NCI-H524 treated with DMSO at 0.1 percent for 48 hours (cell line): ENCODE measurements at places on chromosomes 7 and 10.

- no peak for DNase-seq
These were observed 172.0 kb upstream of the YAE1 start for GRCh38 chr7:39394105-39394680.

GRCh38 chr10:73136627-73137026, 26.4 kb downstream of the NUDT13 start:
- no peak for DNase-seq

DNA sequence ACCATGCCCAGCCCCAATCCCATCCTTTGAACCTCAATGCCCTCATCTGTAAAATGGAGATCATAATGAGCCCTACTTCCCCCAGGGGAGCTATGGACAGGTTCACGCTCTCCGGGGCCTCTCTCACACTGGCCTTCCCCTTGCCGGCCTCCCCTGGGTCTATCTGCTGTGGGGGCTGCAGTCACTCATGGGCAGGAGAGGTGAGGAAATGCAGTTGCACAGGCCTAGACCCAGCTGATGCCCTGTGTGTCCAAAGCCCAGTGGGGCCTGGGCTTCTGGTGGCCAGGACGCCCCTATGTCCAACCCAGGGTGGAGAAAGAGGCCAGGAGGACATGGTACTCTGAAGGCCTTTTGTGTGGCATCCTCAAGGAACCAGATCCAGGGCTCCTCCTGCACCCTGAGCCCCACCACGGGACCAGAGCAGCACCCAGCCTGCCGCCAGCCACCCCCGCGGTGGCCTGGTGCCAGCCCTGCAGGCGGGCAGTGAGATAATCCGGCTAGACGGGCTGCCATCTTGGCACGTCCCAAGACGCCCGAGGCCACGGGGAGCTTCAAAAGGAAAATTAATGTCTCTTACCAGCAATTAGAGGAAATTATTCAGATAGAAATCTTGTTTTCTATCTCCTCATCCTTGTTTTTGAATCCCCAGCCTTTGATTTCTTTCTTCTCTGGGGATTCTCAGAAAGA, 39.0 kb downstream of the MYL10 start:
- no peak for DNase-seq

DNA sequence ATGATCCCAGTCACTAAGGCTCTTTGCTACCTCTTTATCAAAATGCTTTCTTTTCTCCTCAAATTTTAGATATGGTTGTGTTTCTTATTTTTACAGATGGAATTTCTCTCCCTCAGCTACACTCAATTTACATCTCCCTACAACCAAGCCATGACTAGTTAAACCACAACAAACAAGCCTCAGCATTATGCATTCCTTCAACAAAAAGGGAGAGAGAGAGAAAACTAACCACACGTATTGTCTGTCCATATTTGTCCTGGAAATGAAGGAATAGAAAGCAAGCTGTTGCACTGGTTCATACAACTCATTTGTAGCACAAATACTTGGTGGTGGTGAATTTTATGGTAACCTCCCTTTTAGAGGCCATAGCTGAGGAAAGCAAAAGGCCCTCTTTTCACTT, 286.4 kb downstream of the AHR start:
- DNase-seq = no peak

DNA sequence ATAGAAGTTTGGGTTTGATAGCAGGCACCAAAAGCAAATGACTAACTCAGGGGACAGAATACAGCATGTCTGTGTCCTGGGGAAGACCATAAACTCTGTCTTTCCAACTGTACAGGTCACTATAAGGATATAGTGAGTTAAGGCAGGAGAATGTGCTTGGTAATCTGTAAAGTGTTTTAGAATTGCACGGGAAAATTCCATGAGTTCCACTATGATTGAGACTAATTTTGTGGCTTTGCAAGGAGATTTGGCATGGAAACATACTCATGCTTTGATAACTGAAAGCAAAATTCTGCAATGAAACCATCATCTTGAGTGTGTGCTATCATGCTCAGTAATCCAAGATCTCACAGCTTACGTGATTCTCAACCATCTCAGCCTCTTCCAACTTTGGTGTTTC, 152.6 kb downstream of the PKD1L1 start:
- no peak for DNase-seq

DNA sequence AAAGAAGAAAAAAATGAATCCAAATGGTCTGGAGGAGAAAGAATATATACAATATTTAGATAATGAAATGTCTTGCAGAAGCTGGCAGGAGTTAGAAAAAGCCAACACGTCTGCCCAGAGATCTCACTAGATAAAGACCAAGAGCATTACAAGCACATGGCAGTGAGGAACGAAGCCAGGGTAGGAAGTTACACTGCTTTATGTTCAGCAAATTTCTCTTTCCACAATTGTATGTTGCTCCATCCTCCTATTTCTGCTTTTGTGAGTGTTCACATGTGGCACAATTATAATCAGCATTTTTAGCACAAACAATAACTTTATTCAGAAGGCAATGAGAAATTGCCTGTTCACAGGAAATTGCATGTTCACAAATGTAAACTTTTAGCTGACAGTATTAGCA, 53.7 kb downstream of the LRRC17 start:
- DNase-seq = no peak

GRCh38 chr7:1653500-1653899, 16.6 kb upstream of the ELFN1 start:
- DNase-seq = no peak

GRCh38 chr10:71687077-71687476, 32.5 kb downstream of the C10orf105 start:
- no peak for DNase-seq

DNA sequence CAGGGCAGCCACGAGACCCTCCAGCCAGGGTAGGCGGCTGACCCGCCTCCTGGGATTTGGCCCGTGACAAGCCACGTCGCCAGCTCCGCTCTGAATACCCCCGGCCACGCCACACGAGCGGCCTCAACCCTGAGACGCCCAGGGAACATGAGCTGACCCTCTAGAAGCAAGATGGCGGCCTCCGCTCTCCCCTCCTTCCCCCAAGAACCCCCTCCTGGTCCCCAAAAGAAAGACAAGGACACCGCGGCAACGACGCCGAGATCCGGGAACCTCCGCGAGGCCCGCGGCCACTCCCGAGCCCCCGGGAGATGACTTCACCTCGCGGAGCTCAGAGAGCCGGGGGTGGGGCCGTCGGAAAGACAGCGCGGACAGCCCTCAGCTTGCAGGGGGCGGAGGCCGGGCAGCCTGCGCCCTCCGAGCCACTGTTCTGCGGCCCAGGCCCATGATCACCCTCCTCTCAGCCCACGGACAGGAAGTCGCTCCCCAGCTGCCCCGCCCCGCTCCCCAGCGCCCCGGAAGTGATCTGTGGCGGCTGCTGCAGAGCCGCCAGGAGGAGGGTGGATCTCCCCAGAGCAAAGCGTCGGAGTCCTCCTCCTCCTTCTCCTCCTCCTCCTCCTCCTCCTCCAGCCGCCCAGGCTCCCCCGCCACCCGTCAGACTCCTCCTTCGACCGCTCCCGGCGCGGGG, at the start of gene RALA:
Gene RALA (plus strand): TSS at position 526 of the 685 bp plus-strand sequence. CDS start 63,096 bp downstream, outside the sequence.
- DNase-seq = peak; percentile 44

DNA sequence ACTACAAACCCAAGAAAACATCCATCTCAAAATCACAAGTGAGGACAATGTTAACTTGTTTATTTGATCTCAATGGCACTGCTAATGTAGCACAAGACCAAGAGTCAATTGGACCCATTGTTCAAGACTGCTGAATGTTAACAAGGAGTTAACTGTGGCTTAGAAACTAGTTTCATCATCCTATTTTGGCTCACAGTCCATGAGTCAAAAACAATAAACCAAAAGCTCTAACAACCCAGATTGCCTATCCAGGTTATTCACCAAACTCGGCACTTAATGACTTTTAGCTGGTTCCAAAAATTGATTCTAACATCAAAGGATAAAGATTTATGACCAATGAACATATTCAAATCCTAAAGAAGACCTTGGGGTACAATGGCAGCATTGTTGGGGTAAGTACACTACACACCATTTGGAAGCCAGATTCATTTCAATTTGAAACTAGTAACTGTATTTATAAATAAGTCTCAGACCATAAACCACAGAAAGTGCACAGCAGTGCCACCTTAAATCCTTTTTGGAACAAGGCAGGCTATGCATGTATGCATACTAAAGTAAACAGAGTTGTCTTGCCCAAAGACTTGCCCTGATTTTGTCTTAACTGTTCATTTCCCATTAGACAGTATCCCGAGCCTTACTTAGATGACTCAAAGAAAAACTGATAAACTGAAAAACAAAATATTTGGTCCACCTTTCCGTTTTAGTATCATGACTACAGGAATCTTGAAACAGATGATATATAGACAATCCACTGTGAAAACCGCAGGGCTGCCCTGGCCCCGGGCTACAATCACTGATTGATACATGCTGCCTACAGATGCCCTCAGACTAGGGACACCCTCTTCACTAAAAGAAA, 84.5 kb downstream of the SRPK2 start:
- DNase-seq = no peak

- no peak for DNase-seq
These were observed 1.8 kb downstream of the GNAI1 start for GRCh38 chr7:80136261-80137055.

GRCh38 chr7:77458786-77459185, 42.6 kb upstream of the GSAP start:
- DNase-seq = no peak

- no peak for DNase-seq
These were observed 125.6 kb downstream of the DNAJB6 start for GRCh38 chr7:157462419-157462771.

- no peak for DNase-seq
These were observed 72.7 kb downstream of the CFAP46 start for GRCh38 chr10:132869621-132870020.

DNA sequence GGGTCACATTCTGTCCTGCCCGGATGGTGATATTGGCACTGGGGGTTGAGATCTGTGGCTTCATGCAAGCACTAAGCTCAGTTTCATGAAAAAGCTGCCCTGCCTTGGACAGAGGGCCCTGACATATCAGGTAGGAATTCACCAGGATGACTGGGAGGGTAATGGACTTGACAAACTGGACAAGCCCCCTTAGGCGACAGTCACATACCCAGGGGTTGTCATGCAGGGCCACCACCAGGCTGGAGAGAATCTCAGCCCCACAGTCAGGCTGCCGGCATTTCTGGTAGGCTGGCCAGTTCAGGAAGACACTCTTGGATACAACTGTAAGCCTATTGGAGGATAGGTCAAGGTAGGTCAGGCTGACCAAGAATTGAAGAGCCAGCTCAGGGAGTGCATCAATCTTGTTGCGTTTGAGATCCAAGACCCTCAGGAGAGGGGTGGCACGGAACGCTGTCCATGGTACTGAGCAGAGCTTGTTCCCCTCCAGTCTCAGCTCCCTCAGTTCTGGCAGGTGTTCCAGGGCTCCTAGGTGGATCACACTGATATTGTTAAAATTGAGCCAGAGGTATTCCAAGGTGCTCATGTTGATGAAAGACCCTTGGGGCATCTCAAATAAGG, 824 bp downstream of the LRIT2 start:
- DNase-seq = no peak

GRCh38 chr10:88791924-88792323, 10.6 kb upstream of the LIPM start:
- no peak for DNase-seq

DNA sequence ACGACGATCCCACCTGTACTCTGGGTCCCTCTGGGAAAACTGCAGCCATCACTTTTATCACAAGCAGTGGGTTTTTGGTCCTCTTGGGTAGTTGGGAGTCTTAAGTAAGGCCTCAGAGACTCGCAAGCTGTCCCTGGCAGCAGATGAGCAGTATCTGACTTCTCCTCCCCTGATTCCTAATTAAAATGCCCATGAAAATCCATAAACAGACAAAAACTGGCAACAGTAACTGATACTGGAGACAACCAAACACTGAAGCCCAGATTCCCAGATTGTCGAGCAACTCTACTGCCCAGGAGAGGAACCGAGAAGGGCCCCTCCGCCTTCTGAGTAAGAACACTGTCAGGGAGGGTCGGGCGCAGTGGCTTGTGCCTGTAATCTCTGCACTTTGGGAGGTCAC, 333.8 kb downstream of the CALN1 start:
- DNase-seq = no peak

- no peak for DNase-seq
These were observed 137.4 kb downstream of the C7orf25 start for GRCh38 chr7:42774436-42774835.

GRCh38 chr10:30048768-30049517, 10.4 kb downstream of the JCAD start:
- DNase-seq = no peak

GRCh38 chr7:88789480-88790064, 6.0 kb downstream of the TEX47 start:
- DNase-seq = peak; percentile 1

DNA sequence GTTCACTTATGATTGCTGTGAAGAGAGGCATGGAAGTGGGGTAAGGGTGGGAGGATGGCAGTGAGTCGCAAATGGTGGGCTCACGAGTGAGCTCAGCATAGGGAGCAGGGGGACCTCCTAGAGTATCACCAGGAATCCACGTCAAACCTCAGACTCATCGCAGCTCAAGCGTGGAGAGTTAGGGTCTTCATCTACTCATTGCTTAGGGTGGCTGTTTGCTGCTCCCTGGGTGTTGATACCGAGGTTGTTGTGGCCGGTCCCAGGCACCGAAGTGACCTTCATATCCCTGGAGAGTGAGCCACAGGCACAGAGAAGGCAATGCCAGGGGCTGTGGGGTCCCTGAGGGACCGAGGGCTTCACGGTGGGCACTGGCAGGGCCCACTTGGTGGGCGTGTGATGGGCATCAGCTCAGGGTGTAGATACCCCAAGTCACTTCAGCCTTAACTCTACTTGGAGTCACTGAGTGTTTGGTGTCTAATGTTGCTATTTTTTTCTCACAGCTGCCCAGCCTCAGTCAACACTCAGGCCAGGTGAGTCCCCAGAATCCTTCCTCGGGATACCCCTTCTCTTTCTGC, 16.8 kb downstream of the DMBT1 start:
- no peak for DNase-seq

DNA sequence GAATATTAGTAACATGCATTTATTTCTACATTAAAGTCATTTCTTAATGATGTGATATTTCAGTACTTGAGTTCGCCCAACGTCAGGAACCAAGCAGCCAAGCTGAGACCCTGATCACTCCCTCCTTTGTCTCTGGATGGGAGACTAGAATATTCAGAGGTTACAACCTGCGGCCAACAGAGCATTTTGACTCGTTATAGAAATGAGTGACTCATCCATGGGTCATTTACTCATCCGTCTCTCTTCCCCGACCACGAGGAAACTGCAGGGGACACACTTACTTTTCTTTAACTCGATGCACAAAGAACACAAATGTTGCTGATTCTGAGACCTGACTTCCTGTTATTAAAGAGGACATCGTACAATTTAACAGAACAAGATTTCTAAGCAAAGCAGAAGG, 343.3 kb downstream of the FRMD4A start:
- no peak for DNase-seq

DNA sequence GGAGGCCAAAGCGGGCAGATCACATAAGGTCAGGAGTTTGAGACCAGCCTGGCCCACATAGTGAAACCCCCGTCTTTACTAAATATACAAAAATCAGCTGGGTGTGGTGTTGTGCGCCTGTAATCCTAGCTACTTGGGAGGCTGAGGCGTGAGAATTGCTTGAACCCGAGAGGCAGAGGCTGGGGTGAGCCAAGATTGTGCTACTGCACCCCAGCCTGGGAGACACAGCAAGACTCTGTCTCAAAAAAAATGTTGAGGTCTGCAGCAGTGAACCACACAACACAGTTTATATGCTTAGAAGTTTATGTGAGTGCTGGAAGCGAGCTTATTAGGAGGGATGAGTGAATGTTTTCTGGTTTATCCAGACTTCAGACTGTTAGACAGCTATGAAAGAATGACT, 10.4 kb downstream of the LHPP start:
- no peak for DNase-seq
